Mesendoderm (in vitro differentiated cells): ENCODE measurements at places on chromosomes 13 and 19.

- no peak for DNase-seq
Observed at GRCh38 chr13:30314069-30314468, 6.7 kb upstream of the KATNAL1 start.

DNA sequence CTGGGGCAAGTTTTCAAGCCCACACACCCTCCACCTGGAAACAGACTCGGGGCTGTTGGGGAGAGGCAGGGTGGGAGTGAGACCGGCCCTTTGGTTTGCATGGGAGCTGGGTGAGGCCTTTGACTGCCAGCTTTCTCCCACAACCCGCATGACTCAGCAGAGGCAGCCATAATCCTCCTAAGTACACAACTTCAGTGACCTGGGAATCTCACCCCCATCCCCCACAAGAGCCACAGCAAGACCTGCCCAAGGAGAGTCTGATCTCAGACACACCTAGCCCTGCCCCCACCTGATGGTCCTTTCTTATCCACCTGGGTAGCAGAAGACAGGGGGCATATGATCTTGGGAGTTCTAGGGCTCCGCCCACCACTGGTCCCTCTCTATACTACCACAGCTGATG lies 1615.4 kb downstream of the EFNB2 start:
- no peak for DNase-seq

DNA sequence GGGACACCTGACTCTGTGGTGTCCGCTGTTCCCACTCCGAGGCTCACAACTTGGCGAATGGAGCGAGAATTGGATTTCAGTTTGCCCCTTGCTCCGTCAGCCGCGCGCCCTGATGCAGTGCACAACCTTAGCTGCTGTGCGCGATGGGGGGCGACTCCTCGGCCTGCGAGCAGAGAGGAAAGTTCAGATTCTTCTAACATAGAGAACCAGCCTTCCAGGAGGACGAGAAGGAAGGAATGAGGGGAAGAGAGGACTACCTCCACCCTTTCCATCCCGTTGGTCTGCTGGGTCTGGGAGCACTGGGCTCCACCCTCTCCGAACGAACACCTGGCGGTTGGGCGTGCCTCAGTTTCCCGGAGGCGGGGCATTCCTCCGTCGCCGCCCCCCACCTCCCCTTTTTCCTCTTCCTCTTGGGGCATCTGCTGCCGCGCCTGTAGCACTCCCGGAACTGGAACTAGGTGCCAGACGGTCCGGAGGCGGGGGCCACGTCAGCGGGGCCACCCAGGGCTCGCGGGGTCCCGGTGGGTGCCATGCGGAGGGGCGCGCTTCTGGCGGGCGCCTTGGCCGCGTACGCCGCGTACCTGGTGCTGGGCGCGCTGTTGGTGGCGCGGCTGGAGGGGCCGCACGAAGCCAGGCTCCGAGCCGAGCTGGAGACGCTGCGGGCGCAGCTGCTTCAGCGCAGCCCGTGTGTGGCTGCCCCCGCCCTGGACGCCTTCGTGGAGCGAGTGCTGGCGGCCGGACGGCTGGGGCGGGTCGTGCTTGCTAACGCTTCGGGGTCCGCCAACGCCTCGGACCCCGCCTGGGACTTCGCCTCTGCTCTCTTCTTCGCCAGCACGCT lies at the start of gene KCNK6:
KCNK6 (plus strand) TSS at position 425 of the 838 bp plus-strand sequence; CDS start at position 531, 106 bp downstream.
- peak; percentile 34 for DNase-seq

DNA sequence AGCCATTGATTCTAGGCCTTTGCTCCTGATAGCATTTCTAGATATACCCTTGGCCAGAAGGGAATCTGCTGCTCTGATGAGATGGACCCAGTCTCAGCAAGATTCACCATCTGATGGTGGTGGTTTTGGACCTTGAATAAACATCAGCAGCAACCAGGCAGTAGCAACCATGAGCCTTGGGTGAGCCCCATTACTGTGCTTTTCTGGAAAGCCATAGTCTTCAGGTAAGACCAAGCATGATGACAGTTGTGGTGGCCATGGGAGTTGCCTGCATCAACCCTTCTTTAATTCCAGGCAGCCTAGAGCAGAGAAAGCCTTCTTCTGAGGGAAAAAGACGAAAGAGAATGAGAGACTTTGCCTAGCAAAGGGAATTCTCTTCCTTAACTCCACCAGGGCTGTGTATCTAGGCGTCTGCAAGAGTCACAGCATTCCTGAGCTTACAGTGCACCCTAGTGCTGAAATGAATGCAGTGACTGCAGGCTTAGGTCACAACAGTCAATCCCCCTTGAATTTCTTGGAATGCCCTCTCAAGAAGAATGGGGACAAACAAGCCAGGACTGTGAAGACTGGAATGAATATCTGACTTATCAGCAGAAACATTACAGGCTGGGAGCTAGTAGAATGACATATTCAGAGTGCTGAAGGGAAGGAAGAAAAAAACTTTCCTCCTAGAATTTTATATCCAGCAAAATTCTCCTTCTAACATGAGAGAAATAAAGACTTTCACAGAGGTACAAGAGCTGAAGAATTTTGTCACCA lies 942.4 kb upstream of the PCDH20 start:
- peak; percentile 94 for DNase-seq

DNA sequence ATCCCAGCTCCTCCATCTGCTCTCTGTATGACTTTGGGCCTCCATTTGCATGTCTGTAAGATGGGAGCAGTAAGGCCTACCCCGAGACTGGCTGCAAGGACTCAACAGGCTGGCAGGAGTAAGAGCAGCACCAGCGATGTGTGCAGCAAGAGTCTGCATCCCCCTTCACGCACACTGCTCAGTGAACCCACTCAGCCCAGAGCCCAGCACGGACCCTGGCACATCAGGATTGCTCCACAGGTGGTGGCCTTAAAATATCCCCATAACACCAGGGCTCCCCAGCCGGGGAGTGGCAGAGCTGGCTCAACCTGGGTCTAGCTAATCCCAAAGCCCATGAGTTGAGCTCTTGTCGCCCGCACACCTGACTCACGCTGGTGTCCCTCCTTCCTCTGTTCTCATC lies 23.4 kb downstream of the VRK3 start:
- DNase-seq = no peak

DNA sequence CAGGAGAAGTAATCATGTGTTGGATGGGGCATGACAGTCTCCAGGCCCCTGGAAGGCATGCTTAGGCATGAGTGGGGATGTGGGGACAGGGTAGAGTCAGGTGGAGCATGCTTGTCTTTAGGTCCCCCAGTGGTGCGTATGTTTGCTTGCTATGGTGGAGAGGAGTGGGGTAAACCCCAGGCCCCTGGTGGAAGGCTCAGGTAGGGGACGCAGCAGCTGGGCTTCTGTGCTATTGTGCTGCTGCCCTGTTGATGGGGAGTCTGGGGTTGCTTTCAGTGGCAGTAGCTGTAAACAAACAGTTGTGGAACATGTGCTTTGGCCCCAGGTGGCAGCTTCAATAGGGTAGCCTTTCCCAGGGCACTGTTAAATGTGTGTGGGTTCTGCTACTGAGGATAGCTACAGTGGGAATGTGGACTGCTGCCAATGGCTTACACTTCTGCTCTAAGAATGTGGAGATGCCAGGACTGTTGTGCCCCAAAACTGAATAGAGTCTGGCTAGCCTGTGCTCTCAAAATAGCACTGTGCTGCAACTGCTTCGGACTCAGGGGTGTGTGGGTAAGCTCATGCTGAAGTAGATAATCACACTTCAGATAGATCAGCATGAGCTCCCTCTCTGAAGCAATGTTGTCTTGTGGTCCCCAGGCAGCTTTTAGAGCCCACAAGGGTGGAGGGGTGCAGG lies 1257.3 kb downstream of the DIAPH3 start:
- DNase-seq = no peak

DNA sequence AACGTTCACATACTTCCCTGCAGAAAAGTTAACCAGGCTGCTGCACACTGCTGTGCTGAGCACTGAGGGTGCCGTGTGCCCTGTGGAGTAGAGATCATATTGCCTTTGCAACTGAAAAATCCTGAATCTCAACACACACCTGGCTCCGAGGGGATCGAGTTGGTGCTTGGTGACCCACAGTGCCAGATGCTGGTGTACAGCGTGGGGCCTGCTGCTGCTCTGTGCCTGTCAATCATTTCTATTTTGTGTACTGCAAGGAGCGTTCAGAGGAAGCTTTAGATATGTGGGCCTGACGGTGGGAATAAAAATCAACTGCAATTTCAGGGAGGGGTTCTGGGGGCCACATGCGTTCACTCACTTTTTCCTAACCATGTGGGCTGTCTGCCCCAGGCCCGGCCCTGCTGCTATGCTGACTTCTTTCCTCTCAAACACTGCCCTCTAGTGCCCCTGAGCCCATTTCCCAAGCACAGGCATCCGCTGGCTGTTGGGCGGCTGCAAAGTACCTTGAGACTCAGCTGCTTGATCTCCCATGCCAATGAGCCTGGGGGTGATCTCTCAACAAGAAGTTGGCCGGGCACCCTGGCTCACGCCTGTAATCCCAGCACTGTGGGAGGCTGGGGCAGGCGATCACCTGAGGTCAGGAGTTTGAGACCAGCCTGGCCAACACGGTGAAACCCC lies 9.7 kb upstream of the LENG8 start:
- DNase-seq = peak; percentile 85

DNA sequence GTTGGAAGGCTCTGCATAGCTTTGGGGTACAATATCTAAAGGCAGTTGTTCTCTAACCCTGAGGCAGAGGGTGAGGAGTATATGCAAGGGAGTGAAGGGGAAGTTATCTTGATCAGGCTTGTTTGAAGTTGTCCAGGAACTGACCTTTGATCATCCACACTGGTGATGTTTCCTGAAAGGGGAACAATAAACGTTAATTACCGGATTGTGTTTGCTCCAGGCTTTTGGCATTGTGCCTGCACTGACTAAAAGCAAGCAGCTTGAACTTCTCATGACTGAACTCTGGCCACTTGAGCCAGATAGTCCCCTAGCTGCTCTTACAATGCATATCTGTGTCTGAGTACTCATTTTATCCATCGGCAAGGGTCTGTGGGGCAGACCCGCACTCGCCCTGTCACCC lies 27.0 kb upstream of the ZNF726 start:
- DNase-seq = no peak

- no peak for DNase-seq
Observed at GRCh38 chr19:28827382-28827781, 385.6 kb downstream of the UQCRFS1 start.

DNA sequence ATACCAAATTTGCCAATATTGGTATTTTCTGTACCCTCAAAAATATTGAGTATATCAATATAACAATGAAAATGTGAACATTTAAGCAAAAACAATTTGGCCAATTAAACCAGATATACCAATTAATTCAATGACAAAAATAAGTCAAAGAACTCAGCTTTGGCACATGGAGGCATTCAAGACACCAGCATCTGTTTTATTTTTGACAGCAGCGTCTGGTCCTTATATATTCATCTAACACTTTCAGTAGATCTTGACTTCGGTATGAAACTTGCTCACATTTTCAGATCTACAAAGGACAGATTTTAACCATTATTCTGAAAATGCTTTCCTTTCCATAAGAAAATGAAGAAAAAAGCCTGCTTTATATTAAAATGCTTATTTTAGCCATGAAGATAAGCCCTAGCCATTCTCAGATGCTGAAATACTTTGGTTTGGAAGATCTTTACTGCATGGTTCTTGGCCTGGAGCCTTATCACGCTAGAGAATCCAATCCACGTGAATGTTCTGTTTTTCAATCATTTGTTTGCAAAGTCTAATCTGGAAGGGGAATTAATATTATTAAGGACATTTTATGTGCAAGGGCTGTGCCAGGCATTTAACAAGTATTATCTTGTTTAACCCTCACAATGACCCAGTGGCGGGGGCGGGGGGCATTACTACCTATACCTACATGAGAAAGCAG lies 132.2 kb downstream of the DLEU7 start:
- no peak for DNase-seq

DNA sequence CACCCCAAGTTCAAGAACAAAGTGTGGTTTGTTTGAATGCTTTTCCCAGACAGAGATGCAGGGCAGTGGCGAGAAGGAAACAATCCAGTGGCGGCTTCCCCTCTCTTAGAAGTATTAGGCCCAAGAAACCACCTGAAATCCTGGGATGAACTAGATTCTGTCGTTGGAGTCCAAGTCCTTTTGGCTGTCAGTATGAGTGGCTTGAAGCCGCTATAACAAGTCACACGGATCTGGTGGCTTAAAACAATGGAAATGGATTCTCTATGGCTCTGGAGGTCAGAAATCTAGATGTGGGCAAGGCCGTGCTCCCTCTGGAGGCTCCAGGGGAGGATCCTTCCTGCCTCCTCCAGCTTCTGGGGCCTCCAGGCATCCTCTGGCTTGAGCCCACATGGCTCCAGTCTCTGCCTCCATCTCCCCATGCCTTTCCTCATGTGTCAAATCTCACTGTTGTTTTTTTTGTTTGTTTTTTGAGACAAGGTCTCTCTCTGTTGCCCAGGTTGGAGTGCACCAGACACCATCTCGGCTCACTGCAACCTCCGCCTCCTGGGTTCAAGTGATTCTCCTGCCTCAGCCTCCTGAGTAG lies 97.7 kb downstream of the GNG7 start:
- DNase-seq = no peak

DNA sequence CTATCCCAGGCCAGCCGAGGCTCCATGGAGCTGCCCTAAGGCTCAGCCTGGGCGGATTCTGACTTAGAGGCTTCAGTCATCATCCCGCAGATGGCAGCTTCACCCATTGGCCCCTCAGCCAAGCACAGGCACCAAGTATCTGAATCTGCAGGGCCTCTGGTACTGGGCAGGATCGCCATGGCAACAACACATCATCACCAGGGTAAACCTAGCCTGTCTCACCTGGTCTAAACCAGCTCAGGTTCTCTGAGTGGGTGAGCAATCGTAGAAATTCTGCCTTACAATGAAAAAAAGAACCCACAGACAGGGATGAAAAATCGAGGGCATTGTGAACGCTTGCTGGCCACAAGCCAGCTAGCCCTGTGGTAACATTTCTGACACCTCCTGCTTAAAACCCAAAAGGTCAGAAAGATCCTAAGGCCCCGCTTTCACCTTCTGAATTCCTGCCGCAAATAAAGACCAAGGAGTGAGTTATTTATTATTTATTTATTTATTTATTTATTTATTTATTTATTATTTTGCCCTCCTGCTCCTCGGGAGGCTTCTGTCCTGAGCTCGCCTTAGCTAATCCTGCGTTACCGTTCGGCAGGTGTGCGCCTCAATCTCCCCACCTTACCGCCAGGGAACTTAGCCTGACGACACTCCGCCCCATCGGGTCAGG lies 12.0 kb upstream of the CEACAM21 start:
- peak; percentile 60 for DNase-seq

DNA sequence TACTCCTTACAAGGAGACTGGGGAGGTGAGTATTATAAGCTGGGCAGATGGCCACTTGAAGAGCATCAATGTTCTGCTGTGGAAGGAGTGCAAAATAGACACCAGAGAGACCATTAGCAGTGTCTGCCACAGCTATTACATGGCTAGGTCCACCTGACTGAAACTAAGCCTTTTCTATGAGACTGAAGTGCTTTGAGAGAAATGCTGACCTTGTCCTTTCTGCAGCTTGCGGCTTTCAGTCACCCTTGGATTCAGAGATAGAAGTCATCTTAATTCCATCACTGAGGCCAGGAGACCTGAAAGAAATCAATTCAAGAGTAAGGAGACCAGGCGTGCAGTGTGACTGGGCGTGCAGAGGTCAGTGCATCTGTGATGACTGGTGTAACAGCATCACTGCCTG lies 1.3 kb upstream of the ZFP28 start:
- DNase-seq = no peak
